ENCODE measurements at places on chromosomes 7 and 10.
A peak's percentile ranks its signal among the peaks of the same experiment; 100 is the strongest.

DNA sequence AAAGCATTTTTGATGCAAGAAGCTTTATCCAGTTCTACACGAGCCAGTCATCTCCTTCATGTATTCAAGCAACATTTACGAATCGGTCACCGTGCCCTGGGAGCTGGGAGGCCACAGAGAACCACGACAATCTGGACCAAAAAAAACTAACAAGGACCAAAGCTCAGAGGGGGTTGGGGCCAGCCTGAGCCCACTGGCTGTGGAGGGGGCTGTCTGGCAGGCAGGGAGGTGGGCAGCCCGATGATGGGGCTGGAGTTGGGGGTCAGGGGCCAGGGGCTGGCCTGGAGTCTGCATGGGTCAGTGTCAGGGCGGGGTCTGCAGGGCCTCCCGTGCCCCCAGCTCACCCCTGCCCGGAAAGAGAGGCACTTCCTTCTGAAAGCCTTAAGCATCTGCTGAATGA, 12.5 kb upstream of the GRIFIN start:
- DNase-seq = no peak

GRCh38 chr10:121511943-121512342, 86.3 kb downstream of the FGFR2 start:
- DNase-seq = no peak

GRCh38 chr7:141231018-141231792, 157.3 kb downstream of the TMEM178B start:
- peak; percentile 10 for DNase-seq

DNA sequence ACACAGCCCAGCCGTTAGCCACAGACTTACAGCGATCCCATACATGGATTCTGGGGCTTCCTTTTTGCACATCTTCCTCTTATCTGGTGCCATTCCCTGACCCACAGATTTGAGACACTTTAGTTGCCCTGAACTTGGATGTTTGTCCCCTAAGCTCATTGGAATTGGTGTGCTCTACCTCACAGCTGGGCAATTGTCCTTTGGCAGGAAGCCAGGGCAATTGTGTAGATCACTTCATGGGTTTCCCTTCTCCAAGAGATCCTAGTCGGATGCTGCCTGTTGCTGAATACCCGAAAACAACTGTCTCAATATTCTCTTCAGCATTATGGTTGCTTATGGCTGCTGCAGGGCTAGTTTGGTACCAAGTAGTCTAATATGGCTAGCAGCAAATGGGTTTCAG, 470.7 kb upstream of the MKI67 start:
- no peak for DNase-seq

GRCh38 chr7:120838281-120838682, 19.7 kb downstream of the TSPAN12 start:
- DNase-seq = no peak

DNA sequence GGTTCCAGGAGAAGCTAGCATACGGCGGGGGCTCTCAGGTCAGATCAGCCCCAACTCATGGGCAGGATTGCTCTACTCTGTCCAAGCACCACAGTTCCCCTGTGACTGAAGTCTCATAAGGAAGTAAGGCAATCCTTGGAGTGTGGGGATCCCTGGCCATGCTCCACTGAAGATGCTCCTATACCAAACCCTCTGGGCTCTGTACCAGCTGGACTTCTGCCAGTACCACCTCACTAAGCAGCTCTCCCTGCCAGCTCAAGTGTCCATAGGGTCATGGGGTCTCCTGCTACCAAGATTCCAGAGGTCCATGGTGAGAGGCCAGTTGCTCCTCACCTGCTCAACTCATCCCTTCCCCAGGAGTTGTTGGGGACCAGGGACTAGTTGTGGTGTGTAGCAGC, 355.7 kb upstream of the STEAP1 start:
- DNase-seq = no peak

- no peak for DNase-seq
These were observed 137.4 kb upstream of the TCERG1L start for GRCh38 chr10:131448883-131449282.

DNA sequence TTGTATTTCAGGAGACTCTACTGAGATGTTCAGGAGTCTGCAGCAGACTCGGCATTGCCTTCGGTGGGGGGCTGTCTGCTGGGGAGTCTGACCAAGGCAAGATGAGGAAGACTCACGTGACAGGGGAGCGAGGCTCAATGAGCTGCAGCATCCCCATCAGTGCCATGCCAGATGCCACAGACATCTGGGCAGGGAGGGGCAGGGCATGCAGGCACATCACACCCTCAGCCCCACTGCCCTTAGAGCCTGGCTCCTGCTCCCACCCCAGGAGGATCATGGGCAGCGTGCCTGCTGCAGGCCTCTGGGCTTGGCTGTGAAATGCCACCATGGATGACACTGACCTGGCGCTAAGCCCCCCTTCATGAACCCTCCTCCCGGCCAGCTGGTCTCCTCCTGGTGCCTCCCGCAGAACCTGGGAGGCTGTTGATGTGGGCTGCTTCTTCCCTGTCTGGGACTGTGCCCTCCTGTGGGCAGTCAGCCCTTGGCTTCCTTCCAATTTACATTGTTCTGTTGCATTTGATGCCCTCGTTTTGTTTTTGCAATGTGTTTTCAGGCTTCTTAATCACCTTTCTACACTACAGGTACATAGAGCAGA, 235.0 kb downstream of the PAXIP1 start:
- peak; percentile 72 for DNase-seq
